ENCODE measurements at places on chromosomes 1 and 21. TPM values are rescaled to one million over a fixed set of nuclear protein-coding genes. Genes with fewer than 3 reads are reported as not detected.

DNA sequence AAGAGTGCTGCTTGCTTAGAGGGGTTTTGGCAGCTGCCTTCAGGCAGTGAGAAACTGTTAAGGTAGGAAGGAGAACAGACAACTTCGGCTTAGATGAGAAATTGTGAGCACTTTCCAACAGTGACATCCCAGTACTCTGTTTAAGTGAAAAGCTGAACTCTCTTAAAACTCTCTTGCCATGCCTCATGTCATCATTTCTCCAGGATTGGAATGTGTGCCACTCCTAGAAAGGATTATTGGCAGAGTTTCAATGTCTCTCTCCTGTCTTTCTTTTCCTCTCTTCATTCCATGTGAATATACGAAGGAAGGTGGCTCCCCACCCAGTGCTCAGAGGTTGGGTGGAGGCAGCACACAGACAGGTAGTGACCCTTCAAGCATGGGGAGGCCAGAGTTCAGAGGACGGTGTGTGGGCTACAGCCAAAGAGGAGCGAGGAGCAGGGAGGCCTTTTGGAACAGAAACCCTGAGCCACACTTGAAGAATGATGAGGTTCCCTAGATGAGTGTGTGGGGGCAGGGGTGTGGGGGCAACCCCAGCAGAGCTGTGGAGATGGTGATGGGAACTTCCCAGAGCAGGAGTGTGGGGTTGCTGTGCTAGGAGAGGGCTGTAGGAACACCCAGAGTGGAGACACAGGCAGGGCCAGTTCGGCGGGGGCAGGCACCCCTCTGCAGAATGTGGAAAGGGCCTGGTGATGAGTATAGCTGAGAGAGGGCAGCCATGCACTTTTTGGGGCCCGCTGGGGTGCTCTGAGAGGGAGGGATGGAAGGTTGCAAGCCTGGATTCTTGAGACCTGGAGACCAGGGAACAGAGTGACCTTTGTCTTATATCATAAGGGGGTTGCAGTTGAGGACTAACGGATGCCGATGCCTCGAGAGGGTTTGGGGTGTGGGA lies 58.8 kb downstream of the GALNT2 start:
- DNase-seq = no peak

- DNase-seq = no peak
These were observed 9.0 kb upstream of the SRM start for GRCh38 chr1:11068600-11069473.

- no peak for DNase-seq
These were observed 34.9 kb downstream of the DUSP10 start for GRCh38 chr1:221706876-221707582.

- DNase-seq = no peak
These were observed 5.0 kb upstream of the EFNA3 start for GRCh38 chr1:155073377-155074242.

DNA sequence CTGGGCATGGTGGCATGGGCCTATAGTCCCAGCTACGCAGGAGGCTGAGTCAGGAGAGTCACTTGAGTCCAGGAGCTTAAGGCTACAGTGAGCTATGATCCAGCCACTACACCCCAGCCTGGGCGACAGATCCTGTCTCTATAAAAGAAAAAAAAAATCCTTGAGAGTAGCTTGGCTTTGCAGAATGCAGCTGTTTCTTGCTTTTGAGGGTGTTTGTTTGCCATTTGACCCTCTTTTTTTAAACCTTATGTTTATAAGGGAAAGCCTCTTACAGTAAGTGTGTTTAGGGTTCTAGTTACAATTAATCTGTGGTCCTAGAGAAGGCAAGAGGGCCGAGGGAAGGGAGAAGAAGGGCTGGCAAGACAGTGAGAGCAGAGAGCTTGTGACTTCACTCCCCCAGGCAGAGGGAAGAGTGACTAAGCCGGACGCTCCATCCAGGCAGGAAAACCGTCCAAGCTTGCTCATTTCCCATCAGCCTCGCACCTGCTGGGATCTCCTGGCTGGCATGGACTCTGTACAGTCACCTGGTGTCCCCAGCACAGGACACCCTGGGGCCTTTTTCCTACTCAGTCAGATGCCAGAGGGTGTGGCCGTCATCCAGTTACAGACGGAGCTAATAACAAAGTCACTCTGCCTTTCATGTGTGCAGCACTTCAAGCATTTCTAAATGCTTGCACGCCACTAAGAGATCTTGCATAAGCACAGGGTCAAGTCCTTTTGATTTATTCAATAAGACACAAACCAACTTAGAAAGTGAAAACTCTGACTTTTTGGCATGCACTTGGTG lies 55.5 kb upstream of the PSEN2 start:
- DNase-seq = peak; percentile 96

GRCh38 chr1:160083968-160084770 lies 2.8 kb downstream of the KCNJ9 start:
- peak; percentile 42 for DNase-seq

DNA sequence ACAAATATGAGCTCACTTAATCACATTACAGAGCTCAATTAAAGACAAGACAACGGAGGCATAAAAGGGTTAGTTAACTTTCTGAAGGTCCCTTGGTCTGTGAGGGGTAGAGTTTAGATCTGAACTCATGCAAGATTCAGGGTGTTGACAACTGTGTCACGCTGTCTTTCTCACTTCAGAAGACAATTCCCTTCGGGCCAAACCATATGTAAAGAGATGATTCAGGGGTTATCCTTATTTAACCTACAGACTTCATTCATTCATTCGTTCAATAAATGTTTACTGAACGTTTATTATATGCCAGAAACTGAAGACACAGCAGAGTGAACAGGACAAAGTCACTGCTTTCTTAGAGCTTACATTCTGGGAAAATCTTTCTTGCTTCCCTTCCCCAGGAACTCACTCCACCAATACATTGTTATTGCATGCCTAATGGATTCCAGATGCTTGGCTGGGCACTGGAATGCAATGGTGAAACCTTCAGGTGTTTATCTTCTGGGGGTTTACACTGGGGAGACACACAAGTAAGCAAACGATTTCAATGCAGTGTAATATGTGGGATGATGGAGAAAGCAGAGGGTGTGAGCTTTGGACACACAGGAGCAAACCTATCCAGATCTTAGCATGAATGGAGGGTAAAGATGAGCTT lies 6.4 kb downstream of the XCL1 start:
- no peak for DNase-seq

DNA sequence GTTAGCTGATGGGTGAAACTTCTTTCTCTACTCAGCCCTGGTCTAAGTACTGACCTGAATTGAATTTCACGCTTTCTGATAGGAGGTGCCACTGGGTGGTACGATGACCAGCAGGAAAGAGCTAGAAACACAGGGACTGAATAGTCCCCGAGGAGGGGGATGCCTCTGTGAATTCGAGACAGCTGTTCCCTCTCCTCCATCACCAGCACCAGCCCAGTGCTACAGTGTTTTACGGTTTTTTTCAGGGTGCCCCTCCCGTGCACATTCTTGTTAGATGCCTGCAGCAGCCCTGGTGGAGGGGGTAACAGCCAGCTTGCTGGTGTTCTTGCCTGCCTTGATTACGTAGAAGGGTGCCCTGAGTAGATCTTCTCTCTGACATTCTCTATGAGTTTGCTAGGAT lies 7.1 kb downstream of the HUNK start:
- no peak for DNase-seq

GRCh38 chr1:212235857-212236256 lies 49.4 kb upstream of the PPP2R5A start:
- no peak for DNase-seq

DNA sequence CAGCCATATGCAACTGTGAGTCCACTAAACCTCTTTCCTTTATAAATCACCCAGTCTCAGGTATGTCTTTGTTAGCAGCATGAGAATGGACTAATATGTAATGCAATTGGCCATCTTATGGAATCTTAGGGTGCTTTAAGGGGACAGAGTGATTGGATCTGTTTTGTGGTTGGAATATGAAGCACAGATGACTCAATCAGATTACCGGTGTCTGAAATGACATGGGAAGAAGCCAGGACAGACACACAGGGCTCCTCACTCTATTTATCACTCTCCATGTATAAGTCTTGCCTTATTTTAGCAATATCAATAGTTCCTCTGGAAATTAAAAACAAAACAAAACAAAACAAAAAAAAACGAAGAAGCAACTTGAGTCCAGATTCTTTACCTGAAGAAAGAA lies 12.9 kb downstream of the KCNJ6 start:
- DNase-seq = no peak

DNA sequence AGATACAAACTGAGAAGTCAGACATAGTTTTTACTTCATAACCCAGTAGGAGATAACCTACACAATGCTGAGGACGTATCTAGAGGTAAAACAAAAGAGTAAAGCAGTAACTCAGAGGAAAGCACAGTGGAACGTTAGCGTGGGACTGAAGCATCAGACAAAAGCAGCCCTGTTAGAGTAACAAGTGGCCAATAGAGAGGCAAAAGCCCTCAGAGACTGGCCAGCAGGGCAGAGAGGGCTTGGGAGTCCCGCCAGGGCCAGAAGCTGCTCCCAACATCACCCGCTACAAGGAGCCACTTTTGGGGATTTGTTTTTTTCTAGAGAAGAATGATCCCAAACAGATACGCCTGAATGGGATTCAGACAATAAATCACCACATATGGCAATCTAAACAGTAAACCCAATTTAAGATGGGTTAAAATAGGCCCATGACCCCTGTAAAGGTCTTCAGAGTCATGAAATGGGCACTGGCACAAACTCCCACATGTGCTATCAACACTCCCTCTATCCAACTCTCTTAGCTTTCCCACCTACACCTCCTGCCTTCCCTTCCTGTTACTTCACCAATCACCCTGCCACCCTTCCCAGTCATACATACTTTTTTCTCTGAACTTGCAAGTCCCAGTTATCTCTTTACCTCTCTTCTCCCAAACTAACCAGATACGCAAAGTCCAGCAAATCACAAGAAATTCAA lies 17.2 kb downstream of the TADA1 start:
- no peak for DNase-seq

- no peak for DNase-seq
These were observed 57.6 kb downstream of the TGFB2 start for GRCh38 chr1:218402786-218403120.

DNA sequence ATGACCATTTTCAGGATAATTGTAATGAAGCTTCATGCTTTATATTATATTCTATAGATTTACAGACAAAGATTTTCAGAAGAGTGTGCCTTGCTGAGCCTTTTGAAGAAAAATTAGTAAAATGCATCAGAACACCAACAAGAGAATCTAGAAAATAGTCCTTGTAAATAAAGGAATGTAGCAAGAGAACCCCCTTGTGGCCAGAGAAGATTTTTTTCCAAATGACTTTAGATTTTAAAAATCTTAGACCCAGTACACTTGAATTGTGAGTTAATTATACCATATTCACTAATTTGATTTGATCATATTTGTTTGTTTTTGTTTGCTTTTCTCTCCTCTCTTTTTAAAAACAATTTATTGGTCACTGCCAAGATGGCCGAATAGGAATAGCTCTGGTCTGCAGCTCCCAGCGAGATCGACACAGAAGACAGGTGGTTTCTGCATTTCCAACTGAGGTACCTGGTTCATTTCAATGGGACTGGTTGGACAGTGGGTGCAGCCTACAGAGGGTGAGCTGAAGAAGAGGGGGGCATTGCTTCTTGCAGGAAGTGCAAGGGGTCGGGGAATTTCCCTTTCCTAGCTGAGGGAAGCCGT lies 12.8 kb upstream of the IFI44L start:
- peak; percentile 39 for DNase-seq

GRCh38 chr1:162716552-162716951 lies 74.0 kb upstream of the HSD17B7 start:
- no peak for DNase-seq

- no peak for DNase-seq
These were observed 521 bp upstream of the CDC7 start for GRCh38 chr1:91499904-91500755.

- DNase-seq = no peak
These were observed 29.1 kb downstream of the TTC39A start for GRCh38 chr1:51301152-51301843.

DNA sequence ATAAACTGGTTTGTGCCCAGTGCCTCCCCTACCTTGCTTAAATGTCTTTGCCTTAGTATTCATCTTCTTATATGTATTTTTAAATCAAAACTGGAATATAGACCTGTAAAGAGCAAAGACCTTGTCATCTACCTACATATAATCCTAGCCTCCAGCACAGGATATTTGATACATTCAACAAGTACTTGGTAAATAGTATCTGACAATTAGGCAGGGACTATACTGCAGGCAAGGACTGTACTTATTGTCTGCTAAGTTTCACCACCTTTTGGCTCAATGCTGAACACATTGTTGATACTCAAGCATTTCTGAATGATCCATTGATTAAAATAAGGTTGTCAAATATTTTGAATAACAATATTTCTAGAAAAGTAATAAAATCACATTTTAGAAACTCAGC lies 96.4 kb downstream of the PKN2 start:
- DNase-seq = no peak

DNA sequence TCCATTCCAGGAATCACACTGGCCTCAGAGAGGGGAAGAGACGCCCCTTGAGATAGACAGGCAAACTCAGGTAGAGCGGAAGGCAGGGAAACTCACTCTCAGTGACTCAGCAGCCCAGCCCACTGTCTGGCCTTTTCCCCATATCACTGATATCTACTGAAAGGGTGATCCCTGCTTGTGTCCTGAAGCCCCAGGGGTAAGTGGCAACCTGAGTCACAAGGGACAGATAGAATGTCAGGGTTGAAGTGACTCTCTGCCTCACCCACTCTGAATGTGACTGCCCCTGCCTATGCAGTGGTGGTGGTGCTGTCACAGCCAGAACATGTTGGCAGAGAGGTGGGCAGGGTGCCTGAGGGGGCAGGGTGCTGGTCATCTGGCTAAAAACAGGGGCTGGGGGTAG lies 157.5 kb upstream of the FGGY start:
- DNase-seq = no peak

GRCh38 chr21:43726686-43727518 lies 8.0 kb downstream of the PDXK start:
- no peak for DNase-seq

DNA sequence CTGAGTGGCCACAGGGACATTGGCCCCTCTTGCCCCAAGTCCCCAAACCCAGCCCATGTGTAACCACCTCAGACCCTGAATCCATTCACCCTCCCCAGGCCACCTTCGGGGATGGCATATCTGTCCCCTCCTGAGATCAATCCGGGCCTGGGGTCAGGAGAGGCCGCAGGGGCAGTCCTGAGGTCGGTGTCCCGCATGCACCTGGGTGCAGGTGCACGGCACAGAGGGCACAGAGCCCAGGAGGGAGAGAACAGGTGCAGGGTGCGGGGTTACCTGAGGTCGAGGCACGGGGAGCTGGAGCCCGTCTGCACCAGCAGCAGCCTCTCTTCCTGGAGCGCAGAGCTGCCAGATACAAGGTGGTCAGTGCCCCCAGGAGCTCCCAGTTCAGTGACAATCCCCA lies 16.8 kb downstream of the PANK4 start:
- DNase-seq = no peak

DNA sequence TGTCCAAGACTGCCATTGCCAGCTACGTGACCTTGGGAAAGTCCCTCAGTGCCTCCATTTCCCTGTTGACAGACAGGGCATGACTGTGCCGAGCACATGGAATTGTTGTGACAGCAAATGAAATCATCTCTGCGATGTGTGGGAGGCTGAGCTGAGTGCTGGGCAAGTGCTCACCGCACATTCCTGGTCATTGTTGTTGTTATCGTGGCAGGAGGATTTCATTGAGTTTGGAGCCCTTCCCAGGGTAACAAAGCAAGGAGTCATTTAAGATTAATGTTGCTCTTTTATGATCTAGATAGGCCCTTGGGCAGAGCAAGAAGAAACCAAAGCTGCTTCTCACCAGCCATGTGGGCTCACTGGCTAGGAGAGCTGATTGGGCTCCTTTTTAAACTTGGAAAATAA lies 39.6 kb upstream of the ITPKB start:
- DNase-seq = peak; percentile 96

The TCHH gene
- not detected for polyA plus RNA-seq

The NPHS2 gene
- polyA plus RNA-seq = not detected

The RHEX gene
- not detected for polyA plus RNA-seq

The MOB3C gene
- 7.0 TPM for polyA plus RNA-seq

The SPRR1B gene
- polyA plus RNA-seq = not detected

The LEPROT gene
- 86.0 TPM for polyA plus RNA-seq

Measured in endothelial cell of umbilical vein (primary cell).